ENCODE measurements at places on chromosomes 5 and 9. TPM values are rescaled to one million over a fixed set of nuclear protein-coding genes. Genes with fewer than 3 reads are reported as not detected.
A peak's percentile ranks its signal among the peaks of the same experiment; 100 is the strongest.

DNA sequence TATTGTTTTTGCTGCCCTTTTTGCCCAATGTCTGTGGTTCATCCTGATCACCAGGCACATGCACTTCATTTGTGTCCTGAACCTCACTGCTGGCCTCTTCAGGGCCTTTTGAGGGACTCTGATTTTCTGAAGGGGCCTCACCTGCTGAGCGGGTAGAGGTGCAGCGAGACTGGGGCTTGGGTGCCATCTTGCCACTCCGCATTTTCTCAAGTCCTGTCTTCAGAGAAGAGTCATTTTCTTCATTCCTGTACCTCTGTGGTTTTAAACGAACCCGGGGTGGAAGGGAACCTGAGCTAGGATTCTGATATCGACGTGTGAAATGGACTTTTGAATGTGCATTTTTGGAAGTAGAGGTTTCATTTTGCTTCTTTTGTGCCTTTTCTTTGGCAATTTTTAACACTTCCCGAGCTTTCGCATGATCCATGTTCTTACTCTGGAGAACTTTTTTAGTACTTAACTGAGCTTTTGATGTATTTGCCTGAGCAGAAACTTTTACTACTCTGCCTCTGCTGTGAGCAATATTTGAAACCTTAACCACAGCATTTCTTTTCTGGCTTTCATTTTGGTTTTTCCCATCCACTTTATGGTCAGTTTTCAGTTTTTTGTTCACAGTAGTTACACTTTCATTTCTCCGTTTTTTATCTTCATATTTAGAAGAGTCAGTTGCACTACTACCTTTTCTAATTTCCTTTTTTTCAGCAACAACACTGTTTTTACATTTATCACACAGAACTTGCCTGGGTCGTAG is 26.1 kb downstream of the PWWP2A start:
- DNase-seq = no peak

- no peak for DNase-seq
Observed at GRCh38 chr9:35277171-35277520, 115.3 kb downstream of the UNC13B start.

DNA sequence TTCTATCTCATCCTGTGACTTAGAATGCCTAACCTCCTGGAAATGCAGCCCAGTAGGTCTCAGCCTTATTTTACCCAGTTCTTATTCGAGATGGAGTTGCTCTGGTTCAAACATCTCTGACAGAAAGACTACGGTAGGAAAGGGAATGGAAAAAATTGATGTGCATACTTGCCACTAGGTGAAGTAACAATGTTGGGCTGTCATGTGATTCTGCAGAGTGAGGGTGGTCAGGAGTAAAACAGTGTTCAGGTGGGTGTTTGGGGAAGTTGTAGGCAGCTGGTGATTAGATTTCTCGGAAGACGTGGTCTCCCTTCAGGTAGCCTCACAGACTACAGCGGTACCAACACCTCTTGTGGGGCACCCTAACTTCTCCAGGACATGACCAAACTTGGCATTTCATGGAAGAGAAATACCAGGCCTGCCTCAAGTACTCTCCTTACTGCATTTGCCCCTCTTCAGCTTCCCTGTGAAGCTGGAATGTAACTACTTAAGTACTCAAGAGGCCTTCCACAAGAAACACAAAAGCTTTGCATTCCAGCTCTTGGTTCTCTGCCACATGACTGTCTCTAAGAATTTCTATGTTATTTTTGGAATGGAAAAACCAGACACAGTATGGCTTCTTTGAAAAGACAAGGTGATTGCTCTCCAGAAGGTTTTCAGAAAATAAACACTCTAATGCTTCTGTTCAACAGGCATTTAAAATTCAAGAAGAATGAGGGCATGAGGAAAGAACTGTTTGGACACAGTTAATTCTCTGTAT is 17.4 kb upstream of the ENTREP1 start:
- DNase-seq = no peak

DNA sequence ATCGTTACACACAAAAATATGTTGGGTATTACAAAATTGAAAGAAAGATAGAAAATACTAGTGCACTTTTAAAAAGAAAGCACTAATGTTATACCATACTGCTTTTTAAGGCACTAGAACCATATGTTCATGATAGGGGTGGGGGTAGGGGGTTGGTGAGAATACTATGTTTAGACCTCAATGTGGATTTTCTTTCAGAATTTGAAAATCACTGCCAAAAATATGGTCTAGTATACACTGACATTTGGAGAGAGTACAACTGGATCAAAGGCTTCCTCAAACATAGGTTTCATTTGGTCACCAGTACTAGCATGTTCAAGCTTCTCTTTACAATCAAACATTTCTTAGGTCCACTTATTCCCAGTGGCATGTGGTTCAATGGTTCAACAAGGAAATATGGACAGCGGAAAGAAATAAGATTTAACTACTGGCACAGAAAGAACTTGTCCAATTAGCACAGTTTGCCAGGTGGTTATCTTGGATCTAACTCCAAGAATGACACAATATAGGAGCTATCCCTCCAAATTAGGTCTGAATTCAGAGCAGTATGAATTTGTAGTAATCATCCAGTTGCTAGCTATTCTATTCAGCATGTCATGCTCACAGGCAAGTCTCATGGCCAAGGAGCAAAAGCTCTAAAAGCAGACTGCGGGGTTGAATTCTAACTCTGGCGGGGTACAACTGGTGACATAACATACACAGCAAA is 139.3 kb downstream of the SLC24A2 start:
- no peak for DNase-seq

GRCh38 chr9:70142101-70142500 is 98.5 kb downstream of the MAMDC2 start:
- DNase-seq = no peak

GRCh38 chr9:129491487-129491855 is 129.4 kb downstream of the C9orf50 start:
- DNase-seq = peak; percentile 82

DNA sequence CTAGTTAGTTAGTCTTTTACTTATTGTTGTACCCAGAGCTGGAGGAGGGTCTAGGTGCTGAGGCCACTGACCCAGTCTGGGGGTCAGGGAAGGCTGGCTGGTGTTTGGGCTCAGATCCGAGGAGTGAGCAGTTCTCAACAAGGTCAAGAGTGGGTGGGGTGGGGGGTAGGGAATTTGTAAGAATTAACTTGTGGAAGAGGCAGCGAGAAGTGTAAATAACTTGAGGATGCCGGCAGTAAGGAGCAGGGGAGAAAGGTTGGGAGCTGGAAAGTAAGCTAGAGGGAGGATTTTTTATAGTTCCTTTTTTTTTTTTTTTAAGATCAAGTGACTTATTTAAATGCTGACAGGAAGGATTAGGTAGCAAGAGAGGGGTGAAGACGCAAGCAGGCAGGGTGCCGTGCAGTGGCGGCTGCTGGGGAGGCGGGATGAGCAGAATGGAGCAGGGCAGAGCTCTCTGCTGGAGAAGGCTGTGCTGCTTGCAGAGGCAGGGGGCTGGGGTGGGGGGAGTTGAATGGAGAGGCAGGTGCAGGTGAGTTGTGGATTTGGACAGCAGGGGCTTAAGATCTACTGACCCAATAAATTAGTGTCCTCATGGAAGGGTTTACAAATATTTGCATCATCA is 35.3 kb upstream of the SMIM32 start:
- DNase-seq = no peak

DNA sequence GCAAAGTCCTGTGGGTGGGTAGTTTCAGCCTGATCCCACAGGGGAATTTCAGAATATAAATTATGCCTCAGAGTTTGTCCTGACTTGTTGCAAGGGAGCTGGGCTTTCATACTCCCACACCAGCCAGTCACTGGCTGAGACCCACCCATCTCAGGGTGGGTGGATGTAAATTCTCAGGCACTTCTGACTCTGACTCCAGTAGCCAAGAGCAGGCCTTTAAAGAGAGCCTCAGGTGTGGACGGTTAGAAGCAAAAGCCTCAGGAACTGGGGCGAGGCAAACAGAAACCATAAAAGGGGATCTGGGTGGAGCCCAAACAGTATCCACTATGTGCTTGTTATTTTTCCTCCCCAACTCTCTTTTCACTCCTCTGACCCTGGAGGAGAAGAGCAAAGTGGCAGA is 28.6 kb upstream of the FBXW11 start:
- no peak for DNase-seq

GRCh38 chr9:114911167-114911821 is 19.1 kb downstream of the TNFSF8 start:
- no peak for DNase-seq

DNA sequence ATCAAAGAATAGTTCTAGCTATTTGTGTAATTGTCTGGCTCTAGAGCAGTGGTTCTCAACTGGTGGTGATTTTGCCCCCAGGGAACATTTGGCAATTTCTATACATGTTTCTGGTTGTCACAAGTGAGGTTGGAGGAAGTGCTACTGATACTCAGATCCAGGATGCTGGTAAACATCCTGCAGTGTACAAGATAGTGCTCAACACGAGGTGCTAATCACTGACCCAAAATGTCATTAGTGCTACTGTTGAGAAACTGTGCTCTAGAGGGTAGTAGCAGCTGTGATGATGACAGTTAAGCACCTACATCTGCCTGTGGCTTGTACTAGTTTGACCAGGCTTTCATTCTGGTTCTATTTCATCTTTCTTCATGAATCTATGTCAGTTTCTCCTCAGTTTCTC is 22.1 kb downstream of the LRRC19 start:
- DNase-seq = no peak

GRCh38 chr5:172365948-172366608 is 82.5 kb upstream of the UBTD2 start:
- no peak for DNase-seq

DNA sequence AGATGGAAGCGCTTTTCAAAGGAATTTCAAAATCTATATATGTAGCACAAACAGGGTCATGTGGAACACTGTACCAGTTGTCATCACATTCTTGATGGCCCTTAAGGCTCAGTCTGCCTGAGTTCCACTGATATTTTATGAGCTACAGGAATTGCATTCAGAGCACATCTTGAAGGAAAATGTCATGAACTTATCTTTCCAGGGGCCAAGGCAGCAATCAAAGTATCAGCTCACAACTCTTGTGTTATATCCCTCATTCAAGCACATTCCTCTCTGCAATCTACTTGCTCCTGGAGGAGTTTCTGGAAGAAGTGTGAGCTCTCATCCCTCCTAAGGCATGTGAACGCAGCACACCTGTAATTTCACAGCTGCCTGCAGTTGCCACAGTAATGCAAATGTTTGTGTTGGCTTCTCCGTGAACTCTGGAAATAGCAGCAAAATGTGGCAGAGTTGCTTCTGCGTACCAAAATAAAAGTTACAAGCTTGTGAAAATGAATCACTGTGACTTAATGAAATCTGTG is 89.7 kb upstream of the EQTN start:
- no peak for DNase-seq

DNA sequence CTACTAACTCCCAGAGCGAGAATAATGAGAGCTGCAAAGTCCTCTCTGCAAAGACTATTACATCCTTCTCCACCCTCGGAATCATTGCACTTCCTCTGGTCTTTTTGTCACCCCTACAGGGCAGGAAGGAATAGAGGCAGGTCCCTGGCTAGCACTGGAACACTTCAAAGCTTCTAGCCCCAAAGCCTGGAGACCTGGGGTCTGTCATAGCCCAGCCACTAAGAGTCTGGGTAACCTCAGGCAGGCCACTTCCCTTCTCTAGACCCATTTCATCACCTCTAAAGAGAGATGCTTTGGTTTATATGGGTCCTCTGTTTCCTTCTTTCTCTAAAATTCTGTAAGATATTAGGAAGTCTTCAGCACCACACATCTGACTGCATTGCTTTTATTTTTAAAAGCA is 6.7 kb downstream of the ADRB2 start:
- DNase-seq = no peak

DNA sequence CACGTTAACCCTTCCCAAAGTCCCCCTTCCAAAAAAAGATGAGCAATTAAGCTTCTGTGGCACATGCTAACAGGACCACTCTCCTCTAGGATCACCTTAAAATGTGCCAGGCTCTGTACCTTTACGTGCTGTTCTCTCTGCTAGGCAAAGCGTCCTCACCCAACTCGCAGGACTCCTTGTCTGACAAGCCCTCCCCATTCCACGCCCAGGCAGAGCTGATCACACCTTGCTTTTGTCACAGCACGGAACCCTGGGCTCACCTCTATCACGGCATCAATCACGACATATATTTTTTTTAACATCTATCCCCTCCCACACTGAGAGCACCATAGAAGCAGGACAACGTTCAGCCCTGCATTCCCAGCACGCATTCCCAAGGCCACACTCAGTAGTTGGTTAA is 47.1 kb downstream of the CDK5RAP2 start:
- DNase-seq = no peak

- no peak for DNase-seq
Observed at GRCh38 chr9:5429873-5430564, 7.7 kb downstream of the PLGRKT start.

DNA sequence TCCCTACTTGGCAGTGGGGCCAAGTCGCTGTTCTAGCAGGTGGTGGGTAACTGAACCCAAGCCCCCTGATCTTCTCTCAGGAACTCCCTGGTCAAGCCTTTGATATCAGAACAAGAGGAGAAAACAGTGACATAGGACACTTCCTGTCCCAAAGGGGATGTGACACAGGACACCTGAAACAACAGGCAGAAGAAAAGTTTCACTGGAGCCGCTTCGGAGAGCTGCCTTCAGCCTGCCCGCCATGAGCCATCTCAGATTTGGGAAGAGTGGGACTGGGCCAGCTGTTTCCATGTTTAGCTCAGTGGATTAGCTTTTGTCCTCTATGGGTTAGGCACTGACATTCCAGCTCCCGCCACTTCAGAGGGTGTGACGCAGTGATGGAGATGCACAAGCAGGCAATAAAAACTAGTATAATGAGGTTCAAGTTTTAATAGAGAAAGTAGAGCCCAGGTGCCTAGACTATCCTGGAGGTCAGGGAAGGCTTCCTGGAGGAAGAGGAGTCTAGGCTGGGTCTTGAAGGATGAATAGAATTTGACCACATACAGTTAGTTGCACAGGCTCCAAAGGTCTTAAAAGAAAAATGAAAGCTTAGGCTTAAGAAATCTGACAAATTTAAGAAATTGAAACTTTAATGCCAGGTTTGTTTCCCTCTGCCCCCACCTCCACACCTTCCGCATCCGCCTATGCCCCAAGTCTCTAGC is 104.1 kb upstream of the SPRY4 start:
- DNase-seq = no peak

- DNase-seq = no peak
Observed at GRCh38 chr9:35172878-35173277, 11.1 kb downstream of the UNC13B start.

DNA sequence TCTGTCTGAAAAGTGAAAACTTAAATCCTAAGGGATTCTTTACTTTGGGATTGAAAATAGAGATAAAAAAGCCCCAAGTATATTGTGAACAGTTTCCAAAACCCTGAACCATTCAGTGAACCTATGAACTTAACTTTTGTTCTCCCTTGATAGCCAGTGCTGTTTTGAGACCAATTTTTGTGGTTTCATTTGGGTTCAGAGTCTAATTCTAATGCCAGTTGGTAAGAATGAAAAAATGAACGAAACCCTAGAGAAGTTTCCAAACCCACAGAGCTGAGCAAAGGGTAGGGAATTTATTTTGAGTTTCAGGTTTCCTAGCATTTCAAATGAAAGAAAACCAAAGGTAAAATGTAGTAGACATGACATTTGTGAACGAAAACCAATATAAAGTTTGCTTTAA is 1366.8 kb downstream of the EFNA5 start:
- DNase-seq = no peak

- DNase-seq = peak; percentile 76
Observed at GRCh38 chr5:149429839-149430721, 51.0 kb upstream of the IL17B start.

WNT8A gene
- not detected for total RNA-seq

CATSPER3 gene
- total RNA-seq = 0.32 TPM

SPINK13 gene
- not detected for total RNA-seq

CCDC127 gene
- 8.1 TPM for total RNA-seq

KCNN2 gene
- 8.0 TPM for total RNA-seq

SH3RF2 gene
- 309 TPM for total RNA-seq

SHISAL2B gene
- total RNA-seq = not detected
